Naive thymus-derived CD8-positive, alpha-beta T cell (primary cell): ENCODE measurements at places on chromosomes 1 and 21.

GRCh38 chr21:35199733-35200015 lies 150.6 kb upstream of the RUNX1 start:
- no peak for DNase-seq

- peak; percentile 49 for DNase-seq
Observed at GRCh38 chr1:89633248-89633799, 404 bp downstream of the LRRC8C start.

- DNase-seq: no peak
Observed at GRCh38 chr1:174874331-174875053, 125.3 kb upstream of the CACYBP start.

DNA sequence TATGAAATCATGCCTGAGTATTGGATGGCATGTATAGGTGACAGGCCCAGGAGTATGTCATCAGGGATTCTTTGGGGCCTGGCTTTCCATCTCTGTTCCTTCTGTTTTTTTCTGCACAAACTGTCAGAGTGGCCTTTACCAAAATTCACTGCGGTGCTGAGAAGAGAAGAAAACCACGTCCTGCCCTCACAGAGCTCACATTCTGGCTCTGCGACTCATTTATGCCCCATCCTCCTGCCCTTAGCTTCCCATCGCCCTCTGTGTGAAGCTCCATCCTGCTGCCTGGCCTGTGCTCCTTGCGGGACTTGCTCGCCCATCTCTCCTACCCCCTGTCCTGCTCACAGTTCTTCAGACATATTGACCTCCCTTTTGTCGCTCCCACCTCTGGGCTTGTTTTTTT lies 73.4 kb downstream of the HUNK start:
- no peak for DNase-seq

DNA sequence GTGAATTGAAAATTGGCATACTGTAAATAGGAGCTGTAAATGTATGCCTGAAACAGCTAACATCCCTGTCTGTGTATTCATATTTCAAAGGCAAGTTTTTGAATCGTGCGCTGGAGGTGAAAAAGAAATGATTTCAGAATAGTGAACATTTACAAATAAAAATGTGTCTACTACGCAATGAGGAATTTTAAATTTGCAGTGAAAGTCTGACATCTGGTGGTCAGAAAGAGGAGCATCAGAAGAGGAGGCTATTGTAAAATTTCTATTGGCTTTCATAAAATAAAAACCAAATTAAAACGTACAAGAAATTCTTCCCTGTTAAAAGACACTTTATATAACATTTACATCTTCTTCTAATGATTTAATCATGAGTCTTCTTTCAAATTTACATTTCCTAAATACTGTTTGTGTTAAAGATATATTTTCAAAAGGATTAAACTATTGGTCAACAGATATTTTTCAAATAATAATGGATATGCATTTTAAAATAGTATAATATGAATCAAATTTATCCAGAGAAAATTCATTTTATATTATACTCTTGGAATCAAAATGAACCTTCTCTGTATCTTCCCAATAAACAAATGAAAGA lies 113.7 kb upstream of the RRP15 start:
- no peak for DNase-seq

DNA sequence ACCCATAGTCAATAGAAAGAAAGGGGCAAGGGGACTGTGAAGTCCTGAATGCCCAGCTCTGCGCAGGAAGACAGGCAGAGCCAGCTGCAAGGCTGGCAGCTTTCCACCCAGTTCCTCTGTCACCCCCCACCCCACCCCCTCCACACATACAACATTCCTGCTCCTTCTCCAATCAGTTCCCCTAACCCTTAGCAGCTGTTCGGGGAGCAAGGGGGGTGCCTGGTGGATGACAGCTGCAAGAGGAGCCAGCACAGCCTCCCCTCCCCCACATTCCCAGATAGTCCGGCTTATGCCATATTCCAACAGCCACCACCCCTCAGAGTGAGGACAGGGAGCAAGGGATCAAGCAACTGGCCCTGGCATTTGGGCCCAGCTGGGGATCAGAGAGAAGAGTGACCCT lies 9.7 kb downstream of the ARHGEF2 start:
- no peak for DNase-seq

- no peak for DNase-seq
Observed at GRCh38 chr1:31027693-31028526, 37.6 kb downstream of the PUM1 start.

GRCh38 chr1:154207262-154207661 lies 1.1 kb upstream of the CFAP141 start:
- DNase-seq: no peak

DNA sequence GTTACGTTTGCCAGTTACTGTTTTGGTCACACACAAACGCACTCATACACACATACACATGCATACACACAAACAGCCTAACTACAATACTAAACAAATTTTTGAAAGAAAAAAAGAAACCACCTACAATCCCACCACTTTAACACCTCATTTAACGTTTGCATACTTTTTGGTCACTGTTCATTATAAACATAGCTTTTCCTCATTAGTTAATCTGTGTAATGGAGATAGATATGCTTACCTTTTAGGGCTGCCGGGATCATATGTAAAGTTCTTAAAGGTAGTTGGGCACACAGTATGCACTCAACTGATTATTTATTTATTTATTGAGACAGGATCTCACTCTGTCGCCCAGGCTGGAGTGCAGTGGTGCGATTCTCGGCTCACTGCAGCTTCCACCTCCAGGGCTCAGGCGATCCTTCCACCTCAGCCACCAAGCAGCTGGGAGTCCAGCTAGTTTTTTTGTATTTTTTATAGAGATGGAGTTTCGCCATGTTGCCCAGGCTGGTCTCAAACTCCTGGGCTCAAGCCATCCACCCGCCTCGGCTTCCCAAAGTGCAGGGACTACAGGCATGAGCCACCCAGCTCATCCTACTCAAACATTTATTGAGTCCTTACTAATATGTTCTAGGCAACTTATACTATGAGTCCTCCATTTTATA lies 677 bp upstream of the BCL10 start:
- DNase-seq: no peak

DNA sequence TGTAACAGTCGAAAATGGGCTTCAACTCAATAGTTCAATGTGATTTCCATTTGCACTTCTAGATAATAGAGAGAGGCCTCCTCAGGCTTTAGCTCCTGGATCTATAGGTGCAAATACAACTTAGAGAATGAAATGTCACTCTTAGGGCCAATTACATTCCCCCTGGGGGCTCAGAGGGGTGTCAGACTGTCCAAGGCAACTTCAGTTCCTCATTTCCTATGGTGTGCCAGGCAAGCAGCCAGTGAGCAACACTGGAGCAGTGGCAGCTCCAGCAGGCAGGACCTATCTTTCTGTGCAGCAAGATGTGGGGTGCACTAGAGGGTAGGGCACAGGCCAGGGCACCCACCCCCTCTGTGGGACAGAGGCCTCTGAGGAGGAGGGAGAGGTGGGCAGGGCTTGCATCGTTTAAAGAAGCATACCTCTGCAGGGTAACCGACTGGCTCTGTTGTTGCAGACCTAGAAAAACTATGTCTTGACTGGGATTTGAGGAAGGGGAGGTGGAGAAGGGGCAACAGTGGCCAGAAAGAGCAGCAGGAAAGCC lies 97.3 kb downstream of the SUSD4 start:
- DNase-seq: no peak

DNA sequence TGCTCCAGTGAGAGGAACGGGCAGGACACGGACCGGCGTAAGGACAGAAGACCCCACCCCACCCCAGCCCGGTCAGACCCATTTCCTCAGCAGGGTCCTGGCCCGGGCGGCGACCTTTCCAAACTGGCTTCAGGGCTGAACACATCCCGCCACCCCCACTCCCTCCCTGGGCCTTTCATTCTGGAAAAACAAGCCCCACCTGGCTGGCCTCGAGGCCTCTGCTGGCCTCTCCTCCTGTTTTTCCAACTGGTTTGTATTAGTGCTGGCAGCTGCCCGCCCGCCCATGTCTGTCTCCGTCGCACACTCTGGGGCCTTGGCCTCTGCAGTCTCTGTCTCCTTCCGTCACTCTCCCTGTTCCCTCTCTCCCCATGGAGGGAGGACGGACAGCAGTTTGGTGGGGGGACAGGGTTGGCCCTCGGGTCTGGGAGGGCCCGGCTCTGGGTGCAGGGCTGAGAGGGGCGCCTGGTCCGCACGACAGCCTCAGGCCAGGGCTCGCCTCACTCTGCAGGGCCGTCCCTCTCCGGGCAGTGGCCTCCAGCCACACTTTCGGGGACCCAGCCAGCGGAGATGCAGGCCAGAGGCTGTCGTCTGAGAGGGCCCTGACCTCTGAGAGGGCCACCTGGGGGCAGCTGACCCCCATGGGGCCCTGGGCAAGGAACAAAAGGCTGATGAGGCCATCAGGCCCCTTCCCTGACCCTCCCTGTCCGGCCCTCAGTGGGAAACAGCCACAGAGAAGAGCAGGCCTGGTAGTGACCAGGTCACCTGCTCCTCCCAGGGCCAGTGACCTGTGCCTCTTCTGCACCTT lies 1.5 kb upstream of the MXRA8 start:
- DNase-seq: no peak

- DNase-seq: no peak
Observed at GRCh38 chr1:25065795-25066238, 135.7 kb upstream of the RUNX3 start.

DNA sequence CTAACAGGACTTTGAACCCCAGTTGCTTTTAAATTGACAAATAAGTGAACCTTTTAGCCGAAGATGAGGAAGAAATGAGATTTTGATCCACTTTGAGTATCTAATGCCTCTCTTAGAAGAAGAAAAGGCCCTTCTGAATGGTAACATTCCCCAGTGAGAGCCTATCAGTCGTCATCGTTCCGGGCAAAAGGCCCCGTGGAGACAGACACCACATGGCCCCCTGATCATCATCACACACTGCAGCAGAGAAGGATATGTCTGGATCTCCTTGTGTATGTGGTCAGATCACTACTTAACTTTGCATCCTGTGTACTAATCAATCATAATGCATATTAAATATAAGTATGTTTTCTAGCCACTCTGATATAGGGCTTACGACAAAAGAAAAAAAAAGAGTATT lies 87.3 kb upstream of the SMYD2 start:
- no peak for DNase-seq

DNA sequence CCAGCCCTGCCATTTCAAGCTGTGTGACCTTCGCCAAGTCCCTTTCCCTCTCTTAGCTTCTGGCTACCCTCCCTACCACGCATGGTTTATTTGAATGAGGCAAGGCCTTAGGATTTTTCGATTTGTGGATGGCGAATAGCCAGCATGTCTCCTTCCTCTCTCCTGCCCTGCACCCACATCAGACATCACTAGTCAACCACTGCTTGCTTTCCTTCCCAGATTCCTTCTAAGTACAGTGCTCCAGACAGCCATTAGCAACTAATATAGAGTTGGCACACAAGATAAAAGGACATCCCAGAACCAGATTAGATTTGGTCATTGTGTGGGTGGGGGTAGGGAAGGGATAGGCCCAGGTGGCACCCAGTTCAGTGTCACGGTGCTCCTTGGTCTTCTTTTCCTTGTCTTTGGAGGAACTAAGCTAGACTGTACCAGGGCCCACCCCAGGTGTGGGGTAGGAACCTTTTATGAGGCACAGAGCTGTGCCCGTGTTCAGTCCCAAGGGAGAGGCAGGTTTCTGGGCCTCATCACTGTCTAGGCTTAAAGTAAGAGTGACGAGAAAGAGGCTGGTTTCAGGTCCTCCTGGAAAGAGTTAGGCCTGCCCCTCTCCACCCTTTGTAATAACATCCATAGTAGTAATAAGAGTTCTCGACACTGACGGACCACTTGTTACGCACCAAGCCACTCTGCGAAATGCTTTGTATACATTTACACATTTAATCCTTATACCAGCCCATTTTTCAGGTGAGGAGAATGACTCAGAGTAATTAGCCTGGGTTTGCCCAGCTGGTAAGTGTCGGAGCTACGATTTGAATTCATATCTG lies 8.6 kb downstream of the ALPL start:
- no peak for DNase-seq

- no peak for DNase-seq
Observed at GRCh38 chr1:203082571-203083462, 3.0 kb downstream of the MYOG start.

DNA sequence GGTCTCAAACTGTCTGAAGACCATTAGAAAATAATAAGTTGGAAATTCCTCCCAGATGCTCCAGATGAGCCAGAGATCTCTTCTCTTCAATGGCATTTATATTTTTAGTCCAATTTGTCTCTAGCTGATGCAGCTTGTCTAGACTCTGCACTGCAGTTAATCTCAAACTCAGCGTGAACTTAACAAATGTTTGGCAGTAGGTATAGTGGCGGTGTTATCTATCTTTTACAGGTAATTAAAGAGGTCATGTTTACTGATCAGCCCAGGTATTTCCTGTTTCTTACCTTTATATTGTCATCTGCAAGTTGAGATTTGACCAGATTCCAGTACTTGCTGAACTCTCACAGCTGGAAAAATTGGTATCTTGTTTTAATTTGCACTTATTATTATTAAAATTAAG lies 1024.5 kb upstream of the ADGRL2 start:
- DNase-seq: no peak

DNA sequence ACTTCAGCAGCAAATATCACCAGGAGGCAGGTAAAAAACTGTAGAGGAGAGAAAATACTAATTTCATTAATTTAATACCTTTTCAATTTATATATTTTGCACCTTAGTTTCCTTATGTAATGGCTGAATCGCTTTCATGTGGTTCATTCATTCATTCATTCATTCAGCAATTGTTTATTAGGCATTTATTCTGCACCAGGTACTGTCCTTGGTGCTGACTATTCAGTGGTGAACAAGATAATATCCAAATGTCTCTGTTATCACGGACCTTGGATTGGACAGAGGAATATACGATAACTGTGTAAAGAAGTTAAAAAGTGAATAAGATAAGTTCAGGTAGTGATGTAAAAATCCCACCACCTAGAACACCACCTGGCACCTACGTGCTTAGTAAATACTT lies 28.8 kb downstream of the TSPAN2 start:
- DNase-seq: no peak

GRCh38 chr1:4022715-4023114 lies 122.6 kb upstream of the C1orf174 start:
- no peak for DNase-seq

DNA sequence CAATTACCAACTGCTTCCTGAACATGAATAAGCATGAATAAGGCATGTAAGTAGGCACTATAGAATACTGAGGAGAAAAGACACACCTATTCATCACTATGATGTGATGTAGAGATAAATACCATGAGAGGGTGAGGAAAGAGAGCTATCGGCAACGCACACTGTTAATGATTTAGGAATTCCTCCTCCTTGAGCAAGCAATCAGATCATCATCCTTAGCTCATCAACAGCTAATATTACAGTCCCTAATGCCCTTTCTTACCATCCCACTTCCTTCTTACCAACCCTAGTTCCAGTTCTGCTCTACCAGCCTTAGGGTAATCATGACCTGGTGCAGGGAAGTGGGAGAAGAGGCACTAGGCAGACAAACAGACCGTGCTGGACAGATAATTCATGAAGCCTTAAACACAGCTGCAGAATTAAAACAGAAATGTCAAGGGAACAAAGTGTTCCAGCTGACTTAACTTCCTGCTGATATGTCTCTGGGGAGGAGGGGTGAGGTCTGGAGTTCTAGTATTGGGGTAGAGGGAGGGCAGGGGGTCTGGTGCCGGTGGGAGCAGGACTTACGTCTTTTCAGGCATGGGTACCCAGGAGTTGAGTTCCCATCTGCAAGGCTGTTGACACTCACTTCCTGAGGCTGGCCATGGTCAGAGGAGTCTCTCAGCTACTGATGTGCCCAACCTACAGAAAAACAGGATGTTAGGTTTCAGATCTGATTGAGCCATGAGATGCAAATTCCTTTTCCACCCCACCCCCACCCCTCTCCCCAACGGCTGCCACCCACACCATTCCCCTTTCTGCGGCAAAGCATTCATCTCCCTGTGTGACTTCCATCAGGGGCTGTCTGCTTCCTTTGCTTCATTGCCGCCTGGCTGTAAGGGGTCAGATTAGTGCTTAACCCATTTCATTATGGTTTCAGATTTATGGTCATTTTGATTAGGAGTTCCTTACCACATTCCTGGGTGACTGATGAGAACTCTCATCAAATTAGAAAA lies 12.6 kb upstream of the RCSD1 start:
- no peak for DNase-seq
